ENCODE measurements at places on chromosomes 1 and 21. TPM values are rescaled to one million over a fixed set of nuclear protein-coding genes. Genes with fewer than 3 reads are reported as not detected.

DNA sequence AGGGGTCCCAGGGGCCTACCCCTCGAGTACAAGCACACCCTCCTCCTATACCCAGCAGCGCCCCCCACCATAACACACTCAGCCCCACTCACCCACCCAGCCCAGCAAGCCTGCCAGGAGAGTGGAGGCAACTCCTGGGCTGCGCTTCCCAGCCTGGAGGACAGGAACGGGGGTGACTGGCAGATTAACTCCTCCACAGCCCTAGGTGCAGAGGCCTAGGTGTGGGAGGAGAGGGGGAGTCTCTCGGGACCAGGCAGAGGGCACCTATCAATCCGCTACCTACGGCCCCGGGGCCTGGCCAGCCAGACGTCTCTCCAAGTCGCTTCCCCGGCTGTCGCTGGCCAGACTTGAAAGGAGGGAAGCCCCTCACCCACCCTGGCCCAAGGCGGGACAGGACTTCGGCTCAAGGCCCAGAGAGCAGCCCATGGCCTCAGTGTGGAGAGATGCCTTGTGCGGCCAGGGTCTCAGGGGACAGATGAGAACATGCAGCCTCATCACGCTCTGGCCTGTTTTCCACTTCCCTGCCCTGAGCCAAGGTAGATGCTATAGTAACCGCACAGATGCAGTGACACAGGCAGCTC is 24.9 kb downstream of the MATN1 start:
- DNase-seq, result no peak

GRCh38 chr1:44677201-44677766 is 2.8 kb downstream of the ARMH1 start:
- DNase-seq, result peak; percentile 12

DNA sequence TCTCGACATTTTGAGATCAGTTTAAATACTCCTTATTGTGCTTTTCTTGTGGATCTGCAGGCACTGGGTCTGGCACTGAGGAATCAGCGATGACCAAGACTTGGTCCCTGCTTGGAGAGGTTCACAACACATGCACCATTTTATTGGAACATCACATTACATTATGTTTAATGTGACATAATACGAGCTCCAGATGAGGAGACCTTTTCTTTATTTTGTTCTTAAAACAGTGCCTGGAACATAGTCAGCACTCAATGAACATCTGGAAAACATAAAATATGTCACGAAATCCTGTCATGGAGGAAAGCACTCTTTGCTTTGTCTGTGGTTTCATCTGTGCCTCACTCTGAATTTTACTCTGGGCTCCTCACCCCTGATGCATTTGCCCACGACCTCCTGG is 110.7 kb downstream of the ST6GALNAC3 start:
- no peak for DNase-seq

The CAMK2N1 gene
- not detected for total RNA-seq

- no peak for DNase-seq
Measured at GRCh38 chr1:235391874-235392273, 24.6 kb downstream of the TBCE start.

DNA sequence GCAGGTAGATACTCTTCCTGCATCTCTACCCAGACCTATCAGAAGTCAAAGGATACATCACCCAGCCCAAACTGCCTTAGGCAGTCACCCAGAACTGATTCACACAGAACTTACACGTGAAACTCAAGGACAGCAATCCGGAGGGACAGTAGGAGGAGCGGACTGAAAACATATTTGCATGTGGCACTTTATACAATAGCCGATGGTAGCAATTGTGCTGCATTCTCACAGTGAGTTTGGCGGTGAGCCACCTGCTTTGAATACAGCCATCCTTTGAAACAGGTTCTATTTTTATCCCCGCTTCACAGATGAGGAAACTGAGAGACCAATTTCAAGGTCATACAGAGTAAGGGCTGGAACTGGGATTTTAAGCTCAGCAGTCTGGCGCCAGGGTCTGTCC is 69.5 kb downstream of the EDEM3 start:
- DNase-seq, result no peak

- no peak for DNase-seq
Measured at GRCh38 chr1:10528066-10529014, 53.6 kb downstream of the PEX14 start.

GRCh38 chr21:45285266-45285931 is 2.3 kb downstream of the POFUT2 start:
- no peak for DNase-seq

DNA sequence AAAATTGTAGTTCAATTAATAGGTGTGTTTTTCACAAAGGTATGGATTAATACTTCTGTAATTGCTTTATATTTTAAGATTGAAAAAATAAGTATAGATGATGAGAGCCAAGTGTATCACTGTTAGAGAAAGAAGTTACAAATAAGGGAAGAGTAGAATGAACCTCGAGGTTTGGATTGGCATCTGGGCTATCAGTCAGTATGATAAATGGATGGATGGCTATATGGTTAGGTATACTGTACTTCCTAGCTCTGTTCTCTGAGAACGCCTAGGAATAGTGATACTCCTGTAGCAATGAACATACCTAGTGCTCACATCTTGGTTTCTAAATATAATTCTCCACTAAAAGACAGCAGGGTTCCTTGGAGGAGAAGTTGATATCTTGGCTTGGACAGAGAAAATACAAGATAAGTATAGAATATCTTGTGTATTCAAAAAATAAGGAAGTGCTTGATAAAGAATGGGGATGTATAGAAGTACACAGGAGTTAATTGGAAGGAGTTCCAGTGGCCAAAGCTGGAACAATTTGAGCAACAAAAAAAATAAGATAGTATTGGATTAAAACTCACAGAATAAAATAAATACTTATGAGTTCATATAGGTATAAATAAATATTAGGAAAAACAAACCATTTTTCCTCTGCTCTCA is 12.4 kb downstream of the IPO9 start:
- no peak for DNase-seq

The CA6 gene
- not detected for total RNA-seq

DNA sequence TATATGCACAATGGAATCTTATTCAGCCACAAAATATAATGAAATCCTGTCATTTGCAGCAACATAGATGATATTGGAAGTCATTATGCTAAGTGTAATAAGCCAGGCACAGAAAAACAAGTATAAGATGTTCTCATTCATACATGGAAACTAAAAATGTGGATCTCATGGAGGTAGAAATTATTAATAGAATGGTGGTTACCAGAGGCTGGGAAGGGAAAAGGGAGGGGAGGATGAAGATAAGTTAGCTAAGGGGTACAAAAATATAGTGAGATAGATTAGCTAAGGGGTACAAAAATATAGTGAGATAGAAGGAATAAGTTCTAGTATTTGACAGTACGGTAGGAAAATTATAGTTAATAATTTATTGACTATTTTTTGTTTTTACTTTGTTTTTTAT is 27.9 kb downstream of the LIN9 start:
- no peak for DNase-seq

- DNase-seq, result peak; percentile 31
Measured at GRCh38 chr1:164659621-164660411, 100.8 kb downstream of the PBX1 start.

- DNase-seq, result no peak
Measured at GRCh38 chr1:172118618-172119017, 277.3 kb downstream of the DNM3 start.

- DNase-seq, result no peak
Measured at GRCh38 chr1:34690269-34690668, 64.6 kb upstream of the GJB5 start.

The SELP gene
- not detected for total RNA-seq

DNA sequence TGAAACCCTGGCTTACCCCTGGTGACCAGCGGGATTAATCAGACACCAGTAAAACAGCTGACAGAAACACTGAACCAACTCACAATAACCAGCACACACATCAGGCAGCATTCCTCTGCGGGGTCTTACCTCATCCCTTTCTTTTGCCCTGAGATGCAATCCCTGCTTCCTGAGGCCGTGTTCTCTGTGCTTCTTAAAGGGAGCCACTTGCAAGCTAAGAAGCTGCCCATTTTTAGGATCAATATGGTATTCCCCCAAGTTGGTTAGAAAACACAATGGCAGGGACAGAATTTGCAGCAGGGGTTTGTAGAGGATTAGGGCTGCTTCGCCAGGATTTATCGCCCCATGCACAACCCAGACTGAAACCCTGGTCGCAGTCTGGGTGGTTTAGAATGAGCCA is 74.7 kb upstream of the OLIG2 start:
- no peak for DNase-seq

- DNase-seq, result no peak
Measured at GRCh38 chr1:194538453-194538852, 1352.0 kb upstream of the B3GALT2 start.

DNA sequence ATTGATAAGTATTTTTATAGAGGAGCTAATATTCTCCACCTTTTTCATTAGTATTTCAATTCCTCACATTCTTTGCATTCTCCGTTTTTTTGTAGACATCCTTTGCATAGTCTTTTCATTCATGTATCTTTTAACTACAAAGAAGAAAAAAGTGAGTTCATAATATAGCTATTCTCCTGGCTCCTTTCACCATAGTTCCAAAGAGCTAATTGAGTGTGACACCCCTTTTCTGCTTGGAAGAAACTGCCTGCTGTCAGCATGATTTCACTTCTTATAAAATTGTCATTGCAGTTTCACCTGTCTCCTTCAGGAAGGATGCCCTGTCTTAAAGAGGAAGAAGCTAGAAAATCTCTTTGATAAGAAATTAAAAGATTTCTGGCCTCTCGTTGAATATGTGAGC is 991.1 kb downstream of the KCNT2 start:
- DNase-seq, result no peak

The TP53BP2 gene
- 114 TPM for total RNA-seq

GRCh38 chr1:183126528-183126927 is 59.5 kb upstream of the LAMC2 start:
- no peak for DNase-seq

DNA sequence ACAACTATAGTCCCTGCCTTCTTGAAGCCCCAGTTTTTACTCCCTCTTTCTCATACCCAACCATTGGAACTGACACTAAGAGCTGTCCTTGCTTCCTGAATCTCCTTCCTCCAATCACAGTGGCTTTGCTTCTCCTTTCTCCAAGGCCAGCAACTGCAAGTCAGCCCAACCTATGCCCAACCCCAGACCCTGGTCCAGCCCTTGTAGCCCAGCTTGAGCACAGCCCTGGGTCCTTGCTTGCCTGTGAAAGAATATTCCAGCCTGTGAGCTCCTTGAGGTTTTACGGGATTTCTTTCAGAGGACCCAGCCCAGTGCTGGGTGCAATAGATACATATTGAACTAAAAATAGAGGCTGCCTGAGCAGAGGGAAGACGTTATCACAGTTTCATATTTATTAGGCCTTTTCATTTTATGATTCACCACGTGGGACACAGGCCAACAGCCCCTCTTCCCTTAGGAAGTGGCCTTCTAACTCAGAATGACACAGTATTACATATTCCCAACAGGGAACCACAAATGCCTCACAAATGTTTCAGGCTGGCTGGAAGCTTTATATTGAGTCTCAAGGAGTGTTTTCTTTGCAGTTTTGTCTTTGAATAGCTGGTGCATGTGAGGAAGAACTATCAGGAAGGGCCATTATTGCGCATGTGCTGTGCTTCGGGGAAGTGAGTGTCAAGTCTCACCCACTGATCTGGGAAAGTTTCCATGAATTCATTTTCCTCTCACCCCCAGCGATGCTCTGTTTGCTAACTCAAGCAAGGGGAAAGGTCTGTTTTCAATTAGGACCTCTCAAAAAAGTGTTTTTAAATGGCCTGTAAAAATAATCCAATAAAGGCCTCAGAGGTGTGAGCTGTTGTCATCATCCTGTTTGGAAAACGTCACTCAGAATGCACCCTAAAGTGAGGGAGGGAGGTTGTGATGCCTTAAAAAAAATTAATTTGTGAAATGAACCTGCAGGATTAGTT is 92.3 kb upstream of the NFIA start:
- no peak for DNase-seq

DNA sequence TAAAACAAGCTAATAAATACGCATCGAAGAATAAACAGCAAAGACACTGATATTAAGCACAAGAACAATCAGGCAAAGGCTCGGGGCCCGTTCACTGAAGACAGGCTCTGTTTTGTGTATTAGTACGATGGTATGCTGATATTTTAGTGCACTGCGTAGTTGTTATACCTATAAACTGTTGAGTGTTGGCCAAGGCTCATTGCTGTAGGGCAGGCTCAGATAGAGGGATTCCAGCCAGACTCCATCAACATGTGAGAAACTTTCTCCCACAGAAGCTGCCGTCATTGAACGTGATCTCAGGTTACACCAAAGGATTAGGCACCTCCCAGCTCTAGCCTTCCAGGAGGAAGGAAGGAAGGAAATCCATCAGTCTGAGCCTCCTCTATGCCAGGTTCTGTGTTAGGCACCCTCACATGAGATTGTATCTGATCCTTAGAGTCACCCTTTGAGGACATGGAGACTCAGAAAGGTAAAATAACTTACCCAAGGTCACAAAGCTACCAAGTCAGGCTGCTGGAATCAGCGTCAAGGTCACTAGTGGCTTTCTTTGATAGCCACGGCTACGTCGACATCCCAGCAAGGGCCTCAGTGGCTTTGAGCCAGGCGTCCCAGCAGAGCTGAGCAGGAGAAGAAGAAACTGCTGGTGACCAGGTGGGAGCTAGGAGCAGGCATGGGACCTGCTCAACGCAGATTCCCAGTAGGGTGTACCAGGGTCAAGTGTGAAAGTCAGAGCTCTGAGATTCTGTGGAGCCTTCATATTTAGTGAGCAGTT is 14.8 kb downstream of the BCAR3 start:
- no peak for DNase-seq

- no peak for DNase-seq
Measured at GRCh38 chr1:203367057-203367456, 16.1 kb upstream of the FMOD start.

The LIPI gene
- not detected for total RNA-seq

DNA sequence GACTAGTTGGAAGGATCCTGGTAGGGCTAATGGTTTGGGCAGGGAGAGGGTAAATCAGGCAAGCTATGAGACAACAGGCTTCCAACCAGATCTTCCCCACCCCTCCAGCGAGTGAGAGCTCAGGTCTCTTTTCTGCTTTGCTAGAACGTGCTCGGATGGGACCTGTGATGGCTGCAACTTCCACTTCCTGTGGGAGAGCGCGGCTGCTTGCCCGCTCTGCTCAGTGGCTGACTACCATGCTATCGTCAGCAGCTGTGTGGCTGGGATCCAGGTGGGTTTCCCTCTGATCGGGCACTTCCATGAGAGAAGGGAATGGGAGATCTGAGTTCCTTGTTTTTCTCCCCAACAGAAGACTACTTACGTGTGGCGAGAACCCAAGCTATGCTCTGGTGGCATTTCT is 14.0 kb upstream of the SARS1 start:
- DNase-seq, result no peak

The DNTTIP2 gene
- total RNA-seq, result 24.8 TPM

GRCh38 chr1:153292740-153293479 is 19.8 kb downstream of the PGLYRP3 start:
- no peak for DNase-seq

- DNase-seq, result no peak
Measured at GRCh38 chr1:91104712-91105111, 82.9 kb upstream of the ZNF644 start.

GRCh38 chr1:211355873-211356272 is 29.2 kb downstream of the TRAF5 start:
- DNase-seq, result no peak

- DNase-seq, result no peak
Measured at GRCh38 chr1:192812420-192813209, 3.8 kb downstream of the RGS2 start.

The LHX8 gene
- total RNA-seq, result not detected

Measured in G401 (cell line).